Airway epithelial cell (primary cell): ENCODE measurements at places on chromosomes 5 and 9. TPM values are rescaled to one million over a fixed set of nuclear protein-coding genes. Genes with fewer than 3 reads are reported as not detected.

Gene MAMDC2
- 0.93 and 1.8 TPM in 2 replicates for total RNA-seq

Gene OR1J4
- total RNA-seq, result not detected in 2 replicates

Gene CHSY3
- total RNA-seq, result 0.56 and 0.65 TPM in 2 replicates

Gene SHB
- total RNA-seq, result 20.0 and 30.6 TPM in 2 replicates

Gene ARID3C
- not detected in 2 replicates for total RNA-seq

Gene TMEM174
- not detected in 2 replicates for total RNA-seq

Gene SH3RF2
- total RNA-seq, result 14.8 and 19.2 TPM in 2 replicates

Gene SLC35D2
- total RNA-seq, result 12.7 and 13.5 TPM in 2 replicates

Gene AGXT2
- not detected in 2 replicates for total RNA-seq

Gene C1QTNF3
- 0.92 and 2.9 TPM in 2 replicates for total RNA-seq

Gene TSLP
- total RNA-seq, result 0.23 and 0.85 TPM in 2 replicates

Gene LHX3
- not detected in 2 replicates for total RNA-seq

Gene FSD1L
- 0.51 and 1.3 TPM in 2 replicates for total RNA-seq

Gene CD72
- 0.56 TPM in 1 of 2 replicates, not detected in the other for total RNA-seq

Gene IFNA2
- total RNA-seq, result not detected in 2 replicates

Gene SOX30
- not detected in 2 replicates for total RNA-seq

Gene CCDC152
- total RNA-seq, result 0.56 and 0.63 TPM in 2 replicates

Gene FOXD4L4
- 0.07 and 0.19 TPM in 2 replicates for total RNA-seq

Gene DNAH5
- 0.42 and 2.2 TPM in 2 replicates for total RNA-seq

Gene GRM6
- total RNA-seq, result not detected in 2 replicates

Gene C5orf46
- 3.7 TPM in 1 of 2 replicates, not detected in the other for total RNA-seq

Gene WHRN
- 0.88 and 3.1 TPM in 2 replicates for total RNA-seq

Gene SLC6A18
- total RNA-seq, result not detected in 2 replicates

Gene FOXD4L6
- 0.05 and 0.07 TPM in 2 replicates for total RNA-seq

Gene GPX3
- total RNA-seq, result 31.5 and 46.1 TPM in 2 replicates
